ENCODE measurements at places on chromosomes 16 and 17.

DNA sequence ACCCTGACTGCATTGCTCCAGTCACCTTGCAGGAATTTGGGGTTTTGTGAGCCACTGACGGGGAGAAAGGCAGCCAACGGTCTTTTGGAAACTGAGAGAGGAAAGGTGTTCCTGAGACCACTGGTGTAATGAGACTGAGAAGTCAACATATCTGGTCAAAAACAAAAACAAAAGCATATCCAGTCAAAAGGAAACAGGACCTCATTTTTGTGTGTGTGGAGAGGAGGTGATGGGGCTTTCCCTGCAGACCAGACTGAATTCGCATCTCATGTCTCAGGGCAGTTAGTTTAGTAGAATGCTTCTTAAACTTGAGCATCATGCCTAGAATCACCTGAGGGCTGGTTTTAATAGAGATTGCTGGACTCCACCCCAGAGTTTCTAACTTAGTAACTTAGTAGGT is 198.4 kb downstream of the COPRS start:
- no peak for DNase-seq

- DNase-seq, result no peak
Measured at GRCh38 chr16:86836503-86837129, 258.3 kb downstream of the FOXL1 start.

DNA sequence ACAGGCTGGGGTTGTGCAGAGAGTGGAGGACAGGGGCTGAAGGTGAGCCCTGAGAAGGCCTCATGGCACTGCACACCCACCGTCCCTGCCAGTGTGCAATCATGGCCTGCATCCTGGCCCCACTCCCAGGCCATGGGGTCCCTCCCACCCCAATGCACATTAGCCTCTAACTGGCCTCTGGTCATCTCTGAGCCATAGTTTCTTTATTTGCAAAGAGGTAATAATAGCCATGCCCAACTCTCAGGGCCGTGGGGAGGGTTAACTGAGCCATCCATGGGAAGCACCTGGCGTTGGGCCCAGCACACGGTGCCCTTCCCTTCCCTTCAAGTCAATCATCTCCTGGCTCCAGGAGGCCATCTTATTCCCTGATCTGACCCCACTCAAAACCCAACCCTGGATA is 10.8 kb upstream of the ITGA3 start:
- no peak for DNase-seq

DNA sequence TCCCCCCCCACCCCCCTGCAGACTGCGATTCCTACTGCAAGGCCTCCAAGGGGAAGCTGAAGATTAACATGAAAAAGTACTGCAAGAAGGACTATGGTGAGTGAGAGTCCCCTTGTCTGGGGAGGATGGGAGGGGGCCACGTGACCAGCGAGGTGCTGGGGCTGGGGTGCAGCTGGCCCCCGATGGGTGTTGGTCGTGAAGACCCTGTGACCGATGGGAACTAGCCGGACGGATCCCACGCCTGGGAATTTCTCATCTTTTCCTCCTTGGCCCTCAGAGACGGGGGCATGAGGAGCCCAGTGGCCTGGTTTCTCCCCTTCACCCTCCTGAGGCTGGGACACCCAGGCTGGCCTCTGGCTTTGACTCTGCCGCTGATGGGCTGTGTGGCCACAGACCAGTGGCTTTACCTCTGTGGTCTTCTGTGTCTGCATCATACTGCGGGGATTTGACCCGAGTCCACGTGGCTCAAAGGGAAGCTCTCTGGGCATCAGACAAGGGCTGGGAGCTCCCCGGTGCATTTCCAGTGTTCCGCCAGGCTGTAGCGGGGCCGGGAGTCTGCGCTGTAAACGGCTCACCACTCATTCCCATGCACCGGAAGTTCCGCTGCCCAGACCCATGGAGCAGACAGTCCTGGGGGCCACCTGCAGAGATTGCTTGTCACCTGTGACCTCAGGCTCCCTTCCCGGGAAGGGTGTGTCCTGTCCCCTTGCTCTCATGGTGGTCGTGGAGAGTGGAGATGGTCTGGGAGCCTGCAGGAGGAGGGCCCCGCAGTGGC is 200.0 kb downstream of the NTN1 start:
- no peak for DNase-seq

GRCh38 chr16:27326738-27327585 is 13.2 kb downstream of the IL4R start:
- DNase-seq, result peak; percentile 28

DNA sequence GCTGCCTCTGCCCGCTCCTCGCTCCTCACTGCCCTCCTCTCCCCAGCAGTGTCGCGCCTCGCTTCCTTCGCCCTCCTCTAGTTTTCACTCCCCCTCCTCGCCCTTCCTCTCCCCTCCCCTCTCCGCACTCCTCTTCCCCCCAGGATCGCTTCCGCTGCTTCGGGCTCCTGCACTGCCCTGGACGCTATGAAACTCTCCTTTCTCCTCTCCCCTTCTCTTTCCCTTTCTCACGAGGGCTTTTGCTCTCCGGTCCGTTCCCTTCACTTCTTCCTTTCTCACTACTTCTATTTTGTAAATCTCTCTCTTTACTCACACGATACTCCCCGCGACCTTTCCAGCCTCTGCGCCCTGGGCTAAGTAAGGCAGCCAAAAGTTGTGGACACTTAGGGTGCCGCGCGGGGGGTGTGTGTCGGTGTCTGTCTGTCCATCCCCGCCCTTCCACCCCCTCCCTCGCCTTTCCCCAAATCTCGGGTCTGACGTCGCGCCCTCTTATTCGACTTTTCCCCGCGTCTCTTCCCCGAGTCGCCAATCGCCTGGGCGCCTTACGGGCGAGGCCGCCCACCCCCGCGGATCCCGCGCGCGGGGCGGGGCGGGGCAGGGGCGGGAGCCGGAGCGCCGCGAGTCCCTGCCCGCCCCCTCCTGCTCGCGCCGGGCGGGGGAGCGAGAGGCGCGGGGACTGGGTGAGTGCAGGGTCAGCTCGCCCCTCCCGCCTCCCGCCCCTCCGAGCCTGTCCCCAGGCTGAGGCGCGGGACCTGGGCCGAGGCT is at the start of gene IRX3:
Gene IRX3, minus strand, starts transcription at position 422 of the 765 bp plus-strand sequence. CDS start 737 bp downstream, outside the sequence.
- no peak for DNase-seq

- no peak for DNase-seq
Measured at GRCh38 chr16:13672196-13672595, 247.8 kb upstream of the ERCC4 start.

GRCh38 chr16:9042533-9042932 is 48.9 kb upstream of the HAPSTR1 start:
- no peak for DNase-seq

GRCh38 chr17:79532107-79532790 is 78.6 kb downstream of the RBFOX3 start:
- no peak for DNase-seq

DNA sequence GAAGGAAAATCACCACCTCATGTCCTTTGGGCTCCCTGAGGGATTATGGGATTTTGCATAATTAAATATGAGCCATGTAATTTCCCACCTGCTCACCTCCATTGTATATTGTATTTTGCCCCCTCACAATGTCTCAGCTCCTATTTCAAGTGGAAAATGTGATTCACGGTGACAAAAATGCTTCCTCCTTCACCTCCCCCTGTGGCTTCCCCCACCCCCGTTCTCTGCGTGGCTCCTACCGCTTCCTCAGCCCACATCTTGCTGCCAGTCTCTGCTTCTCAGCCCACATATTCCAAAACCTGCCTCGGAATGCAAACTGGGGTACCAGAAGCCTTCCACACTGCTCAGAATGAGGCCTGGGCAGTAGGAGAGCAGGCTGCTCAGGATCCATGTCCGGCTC is 394.5 kb upstream of the C16orf82 start:
- no peak for DNase-seq

DNA sequence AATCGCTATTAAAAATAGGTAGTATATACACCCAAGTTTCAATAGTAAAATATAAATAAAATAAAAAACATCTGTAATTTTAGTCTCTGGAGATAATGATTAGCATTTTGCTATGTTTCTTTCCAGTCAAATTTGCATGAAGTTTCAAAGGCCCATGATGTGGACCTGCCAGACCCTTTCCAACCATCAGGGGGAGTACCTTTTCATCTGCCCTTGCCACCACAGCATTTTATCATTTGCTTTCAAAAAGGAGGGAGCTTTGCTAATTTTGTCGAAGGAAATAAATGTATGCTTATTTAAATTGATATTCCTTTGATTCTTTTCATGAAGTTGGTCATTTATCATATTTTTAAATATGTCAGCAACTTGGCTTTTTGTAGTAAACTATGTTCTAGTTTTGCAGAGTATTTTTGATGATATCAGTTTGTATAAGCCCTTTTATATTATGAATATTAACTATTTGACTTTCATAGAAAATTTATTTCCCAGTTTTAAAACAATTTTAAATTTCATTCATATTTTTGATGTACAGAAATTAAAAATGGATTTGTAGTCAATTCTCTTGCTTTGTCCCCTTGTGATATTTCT is 115.2 kb upstream of the NETO2 start:
- no peak for DNase-seq

- no peak for DNase-seq
Measured at GRCh38 chr17:71963351-71963750, 157.5 kb upstream of the SOX9 start.

DNA sequence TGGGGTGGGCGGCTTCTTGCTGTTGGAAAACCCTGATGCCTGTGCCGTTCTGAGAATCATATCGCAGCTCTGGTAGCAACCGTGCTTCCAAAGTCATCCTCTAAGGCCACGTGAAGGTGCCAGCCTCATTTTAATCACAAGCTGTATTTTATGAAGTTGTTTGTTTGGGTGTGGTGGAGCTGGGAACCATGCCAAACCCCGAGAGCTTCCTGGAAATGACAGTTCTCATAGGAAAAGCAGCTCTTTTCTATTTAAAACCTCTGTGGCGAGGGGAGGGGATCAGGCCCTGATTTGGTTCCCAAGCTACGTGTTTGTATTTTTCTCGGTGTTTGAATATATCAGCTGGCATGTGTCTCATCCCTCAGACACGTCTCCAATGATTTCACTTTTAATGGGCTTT is 21.7 kb downstream of the KNOP1 start:
- peak; percentile 81 for DNase-seq

- DNase-seq, result no peak
Measured at GRCh38 chr17:48693178-48693577, 29.1 kb downstream of the PRAC1 start.

DNA sequence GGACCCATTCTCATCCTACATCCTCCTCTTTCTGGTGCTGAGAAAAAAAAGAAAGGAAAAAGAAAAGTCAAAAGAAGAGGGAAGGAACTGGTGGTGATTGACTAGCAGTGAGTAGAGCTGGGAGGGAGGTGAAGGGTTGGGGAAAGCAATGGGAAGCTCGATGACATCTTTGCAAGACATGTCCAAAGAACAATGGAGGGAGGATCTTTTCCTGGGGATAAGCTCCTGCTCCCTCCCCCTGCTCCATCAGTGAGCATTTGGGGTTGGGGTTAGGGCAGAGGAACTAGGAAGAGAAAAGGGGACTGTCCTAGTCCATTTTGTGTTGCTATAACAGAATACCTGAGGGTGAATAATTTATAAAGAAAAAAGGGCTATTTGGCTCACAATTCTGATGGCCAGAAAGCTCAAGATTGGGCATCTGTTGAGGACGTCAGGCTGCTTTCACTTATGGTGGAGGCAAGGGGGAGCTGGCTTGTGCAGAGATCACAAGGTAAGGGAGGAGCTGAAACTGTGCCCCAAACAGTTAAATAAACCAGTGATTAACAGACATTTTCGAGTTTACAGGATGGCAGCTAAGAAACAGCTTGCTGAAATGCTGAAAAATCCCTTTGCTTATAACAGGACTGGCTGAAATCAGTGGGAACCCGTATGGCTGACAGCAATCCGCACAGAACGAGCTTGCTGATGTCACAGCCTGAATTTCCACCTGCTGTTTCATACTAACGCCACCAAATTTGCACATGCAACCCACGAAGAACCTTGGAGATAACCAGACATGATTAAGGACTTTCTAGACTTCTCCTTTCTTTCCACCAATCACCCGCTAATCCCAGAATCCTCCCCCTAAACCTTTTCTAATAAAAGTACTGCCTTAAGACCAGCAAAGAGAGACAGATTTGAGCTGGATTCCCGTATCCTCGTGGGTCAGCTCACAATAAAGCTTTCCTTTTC is 1.6 kb upstream of the ODF4 start:
- DNase-seq, result peak; percentile 1

GRCh38 chr16:68246666-68247065 is 1.5 kb downstream of the PLA2G15 start:
- no peak for DNase-seq

- DNase-seq, result peak; percentile 42
Measured at GRCh38 chr17:74758848-74759168, 10.4 kb downstream of the NHERF1 start.

- DNase-seq, result no peak
Measured at GRCh38 chr16:10269632-10270031, 87.4 kb upstream of the GRIN2A start.

DNA sequence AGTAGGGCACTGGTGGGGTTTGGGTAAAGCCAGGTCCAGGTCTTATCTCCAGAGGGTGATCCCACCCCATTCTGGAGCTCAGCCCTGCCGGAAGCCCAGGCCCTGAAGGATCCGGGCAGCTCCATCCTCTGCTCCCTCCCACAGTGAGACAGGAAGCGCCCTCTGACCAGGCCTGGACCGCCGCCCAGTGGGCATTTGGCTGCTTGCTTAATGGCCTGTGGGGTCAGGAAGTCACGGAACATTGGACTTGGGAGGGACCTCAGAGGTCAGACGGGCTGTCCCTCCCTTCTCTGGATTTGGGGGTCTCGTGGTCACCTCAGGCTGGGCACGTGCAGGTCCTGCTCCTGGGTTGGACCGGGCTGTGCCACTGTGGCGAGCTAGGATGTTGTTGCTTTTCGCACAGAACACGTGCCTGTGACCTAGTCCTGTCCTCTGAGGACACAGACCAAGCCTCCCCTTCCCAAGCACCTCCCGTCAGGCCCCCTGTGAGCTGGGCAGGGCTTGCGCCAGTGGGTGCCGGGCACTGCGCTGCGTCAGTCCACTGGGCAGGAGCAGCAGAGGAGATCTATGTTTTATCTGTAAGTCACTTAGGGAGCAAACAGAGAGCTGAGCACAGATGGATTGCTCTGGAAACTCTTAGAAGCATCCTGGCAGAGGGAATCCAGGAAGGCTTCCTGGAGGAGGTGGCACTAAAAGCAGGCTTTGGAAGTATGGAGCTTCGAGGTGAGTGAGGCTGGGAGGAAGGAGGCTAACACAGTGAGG is 49.4 kb upstream of the GSE1 start:
- DNase-seq, result no peak

GRCh38 chr17:18187821-18188761 is 4.5 kb downstream of the ALKBH5 start:
- DNase-seq, result no peak
